ENCODE measurements at places on chromosomes 13 and 19.

DNA sequence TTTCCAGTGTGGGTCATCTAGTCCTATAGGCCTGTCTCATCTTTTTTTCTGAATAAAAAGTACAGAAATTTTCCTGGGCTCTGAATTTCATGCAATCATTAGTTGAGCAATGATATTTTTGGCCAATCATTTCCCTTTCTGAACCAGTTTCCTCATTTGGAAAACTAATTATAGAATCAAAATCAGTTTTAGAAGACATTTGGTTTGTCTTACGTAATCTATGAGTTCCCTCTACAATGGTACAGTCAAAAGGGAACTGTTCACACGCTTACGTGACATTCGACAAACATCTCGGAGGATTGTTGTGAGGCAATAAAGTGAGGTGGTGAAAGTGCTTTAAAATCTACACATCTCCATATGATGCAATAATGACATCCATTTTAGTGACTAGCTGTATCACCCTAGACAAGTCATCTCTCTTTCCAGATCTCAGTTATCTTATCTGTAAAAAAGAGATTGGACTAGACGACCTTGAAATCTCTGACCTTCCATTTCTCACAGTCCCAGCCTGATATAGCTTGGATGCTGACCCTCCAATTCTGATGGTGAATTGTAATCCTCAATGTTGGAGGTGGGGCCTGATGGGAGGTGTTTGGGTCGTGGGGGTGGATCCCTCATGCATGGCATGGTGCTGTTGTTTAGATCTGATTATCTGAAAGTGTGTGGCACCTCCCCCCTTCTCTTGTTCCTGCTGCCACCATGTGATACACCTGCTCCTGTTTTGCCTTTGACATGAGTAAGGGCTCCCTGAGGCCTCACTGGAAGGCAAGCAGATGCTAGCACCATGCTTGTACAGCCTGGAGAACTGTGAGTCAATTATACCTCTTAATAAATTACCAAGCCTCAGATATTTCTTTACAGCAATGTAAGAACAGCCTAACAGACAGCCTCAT is 26.7 kb downstream of the FLT1 start:
- DNase-seq = no peak

- DNase-seq = no peak
These were observed 1.3 kb upstream of the PTOV1 start for GRCh38 chr19:49849433-49850220.

DNA sequence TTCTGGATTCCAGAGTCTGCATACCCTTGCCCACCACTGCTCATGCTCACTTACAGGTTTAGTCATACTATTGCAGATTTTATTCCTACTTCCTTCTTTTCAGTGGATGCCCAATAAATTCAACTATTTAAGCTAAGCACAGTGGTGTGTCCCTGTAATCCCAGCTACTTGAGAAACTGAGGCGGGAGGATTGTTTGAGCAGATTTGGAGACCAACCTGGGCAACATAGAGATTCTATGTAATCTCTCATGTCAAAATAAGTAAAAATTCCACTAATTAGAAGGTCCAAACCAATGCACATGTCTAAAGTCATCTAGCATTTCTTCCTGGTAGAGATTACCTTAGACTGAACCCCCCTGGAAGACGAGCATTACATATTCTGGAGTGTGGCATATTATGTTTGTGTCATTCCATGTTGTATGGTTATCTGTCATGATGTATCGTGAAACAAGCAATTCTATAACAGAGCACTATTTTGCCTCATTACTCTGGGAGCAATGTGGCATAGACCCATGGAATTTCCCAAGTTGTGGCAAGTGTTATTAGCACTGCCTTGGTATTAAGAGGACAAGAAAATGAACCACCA is 8.3 kb downstream of the HMGB1 start:
- no peak for DNase-seq

GRCh38 chr19:33187183-33187540 is 7.0 kb upstream of the LRP3 start:
- DNase-seq = no peak

GRCh38 chr13:29161676-29162075 is 341.5 kb downstream of the MTUS2 start:
- DNase-seq = no peak

- DNase-seq = no peak
These were observed 6.4 kb downstream of the ZNF808 start for GRCh38 chr19:52533901-52534300.

- no peak for DNase-seq
These were observed 1.4 kb downstream of the CRLF1 start for GRCh38 chr19:18605196-18605545.

GRCh38 chr19:56350416-56351045 is 35.9 kb upstream of the ZSCAN5A start:
- peak; percentile 20 for DNase-seq

DNA sequence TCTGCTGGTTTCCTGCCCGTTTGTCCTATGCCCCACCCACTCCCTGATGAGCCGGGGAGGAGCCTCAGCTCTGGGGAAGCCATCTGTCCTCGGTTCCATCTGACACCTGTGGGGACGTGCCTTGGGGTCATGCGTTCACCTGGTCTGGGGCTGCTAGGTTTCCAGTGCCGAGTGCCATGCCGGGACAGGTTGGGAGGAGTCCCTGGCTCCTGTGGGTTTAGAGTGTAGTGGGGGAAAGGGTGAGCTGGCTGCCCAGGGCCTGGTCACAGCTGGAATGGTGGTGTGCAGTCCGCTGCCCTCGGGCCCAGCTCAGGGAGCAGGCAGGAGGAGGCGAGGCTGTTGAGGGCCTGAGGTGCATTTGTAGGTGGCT is 2.5 kb downstream of the KDM4B start:
- peak; percentile 30 for DNase-seq

DNA sequence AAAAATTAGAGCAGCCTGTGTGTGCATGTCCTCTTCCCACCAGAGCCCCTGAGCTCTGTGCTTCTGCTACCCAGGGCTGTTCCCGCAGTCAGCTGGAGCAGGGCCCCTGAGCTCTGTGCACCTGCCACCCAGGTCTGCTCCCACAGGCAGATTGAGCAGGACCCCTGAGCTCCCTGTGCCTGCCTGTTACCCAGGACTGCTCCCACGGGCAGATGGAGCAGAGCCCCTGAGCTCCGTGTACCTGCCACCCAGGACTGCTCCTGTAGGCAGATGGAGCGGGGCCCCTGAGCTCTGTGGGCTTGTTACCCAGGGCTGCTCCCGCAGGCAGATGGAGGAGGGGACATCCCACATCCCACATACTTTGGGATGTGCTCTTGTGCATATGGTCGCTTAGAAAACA is 186.8 kb upstream of the SOX1 start:
- DNase-seq = no peak

DNA sequence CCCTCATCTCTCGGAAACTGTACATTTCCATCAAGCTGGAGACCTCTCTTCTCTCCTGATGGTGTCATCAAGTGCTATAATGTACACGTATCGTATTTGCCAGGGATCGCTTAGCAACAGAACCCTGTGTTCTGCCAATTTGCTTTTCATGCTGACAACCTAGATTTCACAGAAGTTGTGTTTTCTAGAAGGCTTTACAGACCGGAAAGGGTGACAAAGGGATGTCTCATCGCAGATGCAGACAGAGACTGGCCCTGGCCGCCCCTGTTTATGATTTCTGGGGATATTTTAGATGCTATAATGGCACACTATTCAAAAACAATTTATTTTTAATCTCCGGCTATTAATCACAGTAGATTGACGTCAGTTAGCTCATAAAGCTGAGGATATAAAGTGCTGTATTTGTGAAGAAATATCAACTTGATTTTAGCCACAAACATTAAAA is 291.4 kb downstream of the IRS2 start:
- DNase-seq = no peak

- DNase-seq = peak; percentile 59
These were observed 4.0 kb downstream of the SPPL2B start for GRCh38 chr19:2332341-2333026.

DNA sequence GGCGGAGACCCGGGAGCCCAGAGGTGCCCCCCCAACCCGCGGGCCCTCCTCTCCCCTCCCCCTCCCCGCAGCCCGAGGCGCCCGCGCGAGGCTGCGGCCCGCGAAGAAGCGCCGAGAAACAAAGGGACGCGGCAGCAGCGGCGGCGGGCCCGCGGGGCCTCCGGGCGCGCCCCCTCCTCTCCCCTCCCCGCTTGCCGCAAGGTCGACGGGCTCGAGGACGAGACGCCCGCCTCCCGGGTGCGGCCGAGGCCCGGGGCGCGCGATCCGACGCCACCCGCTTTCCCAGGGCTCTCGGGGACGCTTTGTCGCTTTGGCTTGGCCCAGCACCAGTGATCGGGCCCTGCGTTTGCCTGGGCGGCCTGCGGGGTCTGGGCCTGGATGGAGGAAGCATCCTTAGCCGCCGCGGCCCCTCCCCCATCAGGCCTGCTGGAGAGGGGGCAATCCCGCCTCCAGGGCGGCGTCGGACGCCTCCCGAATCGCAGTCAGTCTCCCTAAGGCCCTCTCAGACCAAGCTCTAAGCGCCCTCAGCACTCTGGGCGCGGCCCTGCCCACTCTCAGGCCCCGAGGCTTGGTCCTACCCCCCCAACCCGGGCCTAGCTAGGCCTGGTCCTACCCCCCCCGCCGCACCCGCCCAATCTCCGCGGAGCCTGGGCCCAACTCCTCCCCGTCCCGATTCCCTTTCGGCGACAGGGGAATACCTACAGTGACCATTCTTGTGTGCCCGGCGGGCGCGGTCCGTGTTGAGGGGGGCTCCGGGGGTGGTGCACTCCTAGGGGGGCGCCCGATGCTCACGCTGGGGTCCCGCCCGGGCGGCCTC is 740 bp downstream of the ELAVL3 start:
- DNase-seq = peak; percentile 23

GRCh38 chr19:29623726-29624488 is 17.8 kb downstream of the POP4 start:
- DNase-seq = no peak

DNA sequence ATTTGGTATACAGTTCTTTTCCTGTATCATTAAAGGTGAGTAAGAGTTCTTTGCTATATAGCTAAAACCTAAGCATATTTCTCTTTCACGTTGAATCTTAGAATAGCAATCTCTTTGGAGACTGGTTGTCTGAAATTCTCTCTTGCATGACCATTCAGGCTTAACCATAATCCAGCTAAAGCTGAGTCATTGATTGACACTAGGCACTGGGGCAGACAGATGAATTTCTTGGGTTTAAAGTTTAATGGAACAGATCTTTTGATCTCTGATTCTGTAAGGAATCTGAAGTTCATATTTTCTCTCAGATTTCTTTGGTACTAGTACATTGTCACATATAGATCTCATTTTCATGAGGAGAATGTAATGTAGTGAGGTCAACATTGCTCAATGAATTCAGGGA is 397.3 kb upstream of the MIR17HG start:
- DNase-seq = no peak

DNA sequence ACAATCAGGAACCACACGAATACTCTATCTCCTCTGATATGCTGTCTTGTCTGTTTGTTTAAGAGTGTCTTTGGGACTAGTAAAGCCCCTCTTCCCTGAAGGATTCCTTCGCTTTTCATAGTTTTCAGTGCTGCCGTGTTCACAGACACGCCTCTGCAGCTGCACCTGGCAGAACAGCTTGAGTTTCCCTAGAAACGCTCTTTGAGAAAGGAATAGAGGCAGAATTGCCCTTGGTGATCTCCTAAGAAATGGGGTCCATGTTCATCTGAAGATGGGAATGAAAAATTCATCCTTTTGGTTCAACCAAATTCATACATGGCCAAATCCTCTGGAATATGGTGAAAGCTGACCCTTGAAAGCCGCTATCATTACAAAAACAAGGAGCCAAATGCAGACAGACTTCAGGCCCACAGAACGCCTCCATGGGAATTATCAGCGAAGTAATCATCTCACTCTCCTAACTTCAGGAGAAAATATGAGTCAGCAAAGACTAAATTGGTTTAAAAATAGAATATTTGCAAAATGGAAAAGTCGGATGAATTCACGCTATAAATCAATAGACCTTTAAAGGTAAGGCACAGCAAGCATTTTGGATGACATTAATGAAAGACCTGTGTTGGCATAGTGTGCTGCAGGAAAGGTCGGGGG is 5.5 kb downstream of the SACS start:
- DNase-seq = no peak

DNA sequence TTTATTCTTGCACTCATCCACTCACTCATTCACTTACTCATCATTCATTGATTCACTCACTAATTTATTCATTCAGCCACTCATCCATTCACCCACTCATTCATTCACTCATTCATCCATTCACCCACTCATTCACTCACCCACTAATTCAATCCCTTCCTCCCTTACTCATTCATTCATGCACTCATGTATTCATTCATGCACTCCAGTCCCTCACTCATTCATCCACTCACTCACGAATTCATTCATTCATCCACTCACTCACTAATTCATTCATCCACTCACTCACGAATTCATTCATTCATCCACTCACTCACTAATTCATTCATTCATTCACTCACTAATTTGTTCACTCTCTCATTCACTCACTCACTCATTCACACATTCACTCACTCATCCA is 16.1 kb downstream of the ACTL9 start:
- DNase-seq = no peak

- DNase-seq = no peak
These were observed 43.3 kb downstream of the VWA8 start for GRCh38 chr13:41917641-41918040.

DNA sequence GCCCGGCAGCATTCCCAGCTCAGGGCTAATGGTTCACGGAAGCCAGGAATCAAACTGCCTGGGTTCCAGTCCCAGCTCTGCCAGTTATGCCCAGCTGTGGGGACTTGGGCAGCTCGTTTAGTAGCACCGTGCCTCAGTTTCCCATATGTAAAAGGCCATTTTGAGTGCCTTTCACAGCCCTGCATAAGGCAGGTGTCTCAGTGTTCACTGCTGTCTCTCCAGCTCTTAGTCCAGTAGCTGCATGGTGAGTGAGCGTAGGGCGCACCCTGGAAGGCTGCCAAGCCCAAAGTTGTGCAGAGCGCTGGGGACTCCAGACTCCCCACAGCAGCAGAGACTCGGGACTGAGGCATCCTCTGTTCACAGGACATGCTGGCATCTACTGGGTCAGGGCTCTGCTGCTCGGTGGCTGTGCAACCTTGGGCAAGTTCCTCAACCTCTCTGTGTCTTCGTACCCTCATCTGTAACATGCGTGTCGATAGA is 5.5 kb downstream of the RPL28 start:
- no peak for DNase-seq

DNA sequence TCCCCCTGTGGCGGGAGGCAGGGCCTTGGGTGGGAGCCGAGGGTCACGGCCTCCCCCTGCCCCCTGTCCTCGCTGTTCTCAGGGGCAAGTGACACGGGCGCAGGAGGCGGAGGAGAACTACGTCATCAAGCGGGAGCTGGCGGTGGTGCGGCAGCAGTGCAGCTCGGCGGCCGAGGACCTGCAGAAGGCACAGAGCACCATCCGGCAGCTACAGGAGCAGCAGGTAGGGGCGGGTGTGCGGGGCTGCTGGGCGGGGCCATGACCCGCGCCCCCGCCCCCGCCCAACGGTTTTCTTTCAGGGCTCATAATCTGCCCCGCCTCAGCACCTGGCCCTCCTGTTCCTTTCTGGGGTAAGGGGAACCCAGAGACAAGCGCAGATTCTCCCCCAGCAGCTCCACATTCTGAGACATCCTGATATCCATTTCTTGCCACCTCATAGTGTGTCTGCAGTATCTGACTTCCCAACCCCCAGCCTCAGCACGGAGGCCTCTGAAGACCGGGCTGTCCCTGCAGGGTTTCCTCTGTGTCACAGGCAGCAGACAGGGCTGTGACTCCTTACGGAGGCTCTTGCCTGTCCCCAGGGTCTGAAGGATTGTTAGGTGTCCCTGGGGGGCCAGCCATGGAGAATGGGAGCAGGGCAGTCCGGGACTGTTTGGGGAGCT is 15.9 kb downstream of the PRR36 start:
- no peak for DNase-seq

GRCh38 chr13:109400209-109400608 is 386.2 kb downstream of the IRS2 start:
- no peak for DNase-seq
